ENCODE measurements at places on chromosomes 6 and 20. TPM values are rescaled to one million over a fixed set of nuclear protein-coding genes. Genes with fewer than 3 reads are reported as not detected.

The PLG gene
- total RNA-seq: not detected

DNA sequence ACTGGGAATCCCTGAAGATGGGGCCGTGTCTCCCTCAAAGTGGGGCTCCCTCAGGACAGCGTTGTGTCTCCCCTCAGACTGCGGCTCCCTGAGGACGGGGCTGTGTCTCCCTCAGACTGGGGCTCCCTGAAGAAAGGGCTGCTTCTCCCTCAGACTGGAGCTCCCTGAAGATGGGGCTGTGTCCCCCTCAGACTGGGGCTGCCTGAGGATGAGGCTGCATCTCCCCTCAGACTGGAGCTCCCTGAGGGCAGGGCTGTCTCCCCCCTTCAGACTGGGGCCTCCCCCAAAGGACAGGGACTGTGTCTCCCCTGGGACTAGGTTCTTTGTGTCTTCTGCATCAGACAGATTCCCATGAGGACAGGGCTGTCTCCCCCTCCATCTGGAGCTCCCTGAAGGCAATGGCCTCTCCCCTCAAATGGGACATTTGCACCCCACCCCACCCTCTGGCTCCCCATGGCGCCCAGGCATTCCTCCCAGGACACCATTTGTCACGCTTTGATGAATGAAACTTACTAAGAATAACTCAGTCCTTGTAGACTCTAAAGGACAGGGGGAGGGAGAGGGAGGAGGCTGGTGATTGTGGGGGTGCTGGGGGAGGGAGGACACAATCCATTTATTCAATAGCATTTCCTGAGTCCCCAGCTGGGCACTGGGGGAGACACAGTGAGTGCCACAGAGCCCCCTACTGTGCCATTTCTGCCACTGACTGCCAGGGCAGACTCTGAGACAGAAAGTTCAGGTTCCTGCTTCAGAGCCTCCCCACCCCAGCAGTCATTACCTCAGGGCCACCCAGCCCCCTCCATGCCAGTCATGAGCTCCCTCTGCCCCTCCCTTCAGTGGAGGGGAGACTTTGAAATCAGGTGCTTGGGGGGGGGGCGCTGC is 122.4 kb downstream of the MRPL14 start:
- peak; percentile 51 for DNase-seq

The DEF6 gene
- 2.5 TPM for total RNA-seq

The ZFP57 gene
- total RNA-seq: 0.50 TPM

DNA sequence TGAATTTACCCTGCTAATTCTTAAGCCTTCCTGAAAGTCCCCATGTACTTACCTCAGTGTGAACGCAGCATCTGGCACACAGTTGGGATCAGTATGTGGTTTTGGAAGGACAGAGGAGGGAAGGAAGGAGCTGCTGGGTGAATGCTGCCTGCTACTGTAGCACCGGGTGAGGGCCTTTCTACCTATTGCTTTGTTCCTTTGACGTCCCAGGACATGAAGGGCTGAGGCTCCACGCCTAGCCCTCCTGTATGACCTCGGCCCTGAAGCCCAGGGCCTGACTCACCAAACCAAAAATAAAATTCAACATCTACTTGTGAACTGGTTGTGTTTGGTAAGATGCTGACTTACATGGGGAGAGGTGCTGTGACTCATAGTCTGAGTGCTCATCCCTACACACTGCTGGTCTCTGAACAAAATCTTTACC is 51.1 kb downstream of the ARID1B start:
- DNase-seq: no peak

GRCh38 chr6:121549736-121550135 is 114.3 kb downstream of the GJA1 start:
- no peak for DNase-seq

The ZDHHC14 gene
- total RNA-seq: 12.3 TPM
